ENCODE measurements at places on chromosomes 3 and 15.

DNA sequence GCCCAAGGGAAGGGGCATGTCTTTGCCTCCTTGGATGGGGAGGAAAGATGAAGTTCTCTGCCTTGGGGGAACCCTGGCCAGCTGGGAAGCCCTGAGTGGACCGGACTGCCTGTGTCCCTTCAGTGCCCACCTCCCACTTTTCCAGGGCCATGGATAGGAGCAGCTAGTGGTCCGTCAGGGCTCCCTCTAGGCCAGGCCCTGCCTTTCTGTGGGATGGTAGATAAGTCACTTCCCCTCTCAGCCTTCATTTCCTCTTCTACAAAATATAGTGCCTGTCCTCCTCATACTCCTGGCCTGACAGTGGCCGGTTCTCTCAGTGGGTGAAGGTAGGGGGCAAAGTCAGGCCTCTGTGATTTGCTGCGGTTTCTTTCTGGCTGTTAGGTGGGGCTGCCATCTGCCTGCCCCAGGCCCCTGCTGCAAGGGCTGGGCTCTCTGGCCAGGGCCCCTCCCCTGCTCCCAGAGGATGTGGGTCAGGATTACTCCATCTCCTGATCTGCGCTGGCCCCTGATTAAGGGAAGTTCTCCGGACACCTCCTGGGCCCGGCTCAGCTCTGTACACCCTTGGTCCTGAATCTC is 1.4 kb downstream of the PLEKHO2 start:
- ATAC-seq: peak; percentile 16

- no peak for ATAC-seq
Observed at GRCh38 chr3:157311633-157312375, 124.8 kb upstream of the PTX3 start.

GRCh38 chr3:98734306-98734705 is 28.8 kb upstream of the ST3GAL6 start:
- no peak for ATAC-seq

DNA sequence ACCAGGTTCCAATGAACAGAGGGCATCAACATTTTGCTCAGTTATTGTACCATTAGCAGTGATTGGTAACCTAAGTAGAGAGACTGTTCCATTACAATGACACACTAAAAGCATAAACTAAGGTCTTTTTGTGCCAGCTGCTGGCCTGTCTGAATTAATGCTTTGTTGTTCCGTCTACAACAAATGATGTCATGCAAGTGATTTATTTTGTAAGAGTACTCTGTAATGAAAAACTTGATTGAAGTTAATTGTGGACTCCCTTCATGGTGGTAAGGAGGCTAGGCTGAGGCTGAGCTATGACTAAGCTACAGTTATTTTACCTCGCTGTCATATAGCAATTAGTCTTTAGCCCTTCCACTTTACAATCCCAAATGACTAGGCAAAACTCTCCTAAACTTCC is 23.2 kb downstream of the RCN2 start:
- ATAC-seq: no peak

GRCh38 chr3:120272286-120272685 is 12.7 kb downstream of the GPR156 start:
- ATAC-seq: no peak

DNA sequence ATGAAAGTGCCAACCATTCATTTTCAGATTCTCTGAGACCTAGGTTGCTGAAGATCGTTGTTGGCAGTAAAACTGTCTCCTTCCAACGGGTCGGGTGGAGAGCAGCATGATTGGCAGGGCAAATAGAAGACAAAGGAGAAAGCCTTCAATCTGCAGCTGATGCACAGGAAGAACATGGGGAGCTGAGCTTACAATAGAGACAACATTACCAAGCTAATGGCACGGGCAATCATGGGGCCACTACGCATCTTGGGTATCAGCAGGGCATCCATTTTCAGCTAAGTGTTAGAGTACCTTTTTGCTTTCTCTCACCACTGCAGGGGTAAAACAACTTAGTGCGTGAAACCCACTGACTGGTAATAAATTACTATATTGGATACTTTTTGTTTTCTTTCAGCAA is 114.8 kb downstream of the WDR72 start:
- no peak for ATAC-seq

- ATAC-seq: no peak
Observed at GRCh38 chr3:37971467-37971866, 19.1 kb upstream of the VILL start.

Measured in activated T-helper 17 cell treated with anti-CD3 and anti-CD28 coated beads, Interleukin-2, amount 50 U/mL, for 72 hours (primary cell).